ENCODE measurements at places on chromosomes 11 and 22.

DNA sequence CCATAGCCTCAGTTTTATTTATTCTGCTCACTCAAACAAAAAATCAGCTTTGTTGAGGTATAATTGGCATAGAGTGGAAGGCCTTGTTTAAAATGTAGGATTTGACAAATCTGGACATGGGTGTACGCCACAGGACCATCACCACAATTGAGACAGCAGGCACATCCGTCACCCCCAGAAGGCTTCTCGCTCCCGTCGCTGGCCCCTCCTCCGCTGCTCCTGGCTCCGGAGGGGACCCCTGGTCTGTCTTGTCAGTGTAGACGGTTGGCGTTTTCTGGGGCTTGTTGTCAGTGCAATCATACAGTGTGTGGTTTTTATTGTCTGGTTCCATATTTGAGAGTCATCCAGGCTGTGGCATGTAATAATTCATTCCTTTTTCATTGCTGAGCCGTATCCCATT is 97.6 kb downstream of the KCNQ1 start:
- no peak for DNase-seq

GRCh38 chr22:33519071-33519973 is 401.0 kb downstream of the LARGE1 start:
- no peak for DNase-seq

DNA sequence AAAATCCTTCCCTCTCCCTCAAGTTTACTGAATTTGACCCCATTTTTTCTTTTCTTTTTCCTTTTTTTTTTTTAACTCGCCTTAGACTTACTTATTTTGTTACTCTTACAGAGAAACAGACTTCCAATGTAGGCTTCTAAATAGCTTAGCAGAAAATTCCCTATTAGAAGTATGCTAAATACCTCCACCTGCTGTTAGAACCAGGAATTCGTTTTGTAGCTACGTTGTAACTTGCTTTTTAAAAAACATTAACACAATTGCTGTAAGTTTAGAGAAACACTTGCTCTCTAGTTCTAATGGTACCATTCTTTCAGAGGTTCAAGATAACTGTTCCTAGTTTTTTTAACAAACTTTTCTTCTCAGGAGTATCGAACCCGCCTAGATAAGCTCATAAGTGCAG is 324.2 kb downstream of the DCDC1 start:
- DNase-seq: no peak

DNA sequence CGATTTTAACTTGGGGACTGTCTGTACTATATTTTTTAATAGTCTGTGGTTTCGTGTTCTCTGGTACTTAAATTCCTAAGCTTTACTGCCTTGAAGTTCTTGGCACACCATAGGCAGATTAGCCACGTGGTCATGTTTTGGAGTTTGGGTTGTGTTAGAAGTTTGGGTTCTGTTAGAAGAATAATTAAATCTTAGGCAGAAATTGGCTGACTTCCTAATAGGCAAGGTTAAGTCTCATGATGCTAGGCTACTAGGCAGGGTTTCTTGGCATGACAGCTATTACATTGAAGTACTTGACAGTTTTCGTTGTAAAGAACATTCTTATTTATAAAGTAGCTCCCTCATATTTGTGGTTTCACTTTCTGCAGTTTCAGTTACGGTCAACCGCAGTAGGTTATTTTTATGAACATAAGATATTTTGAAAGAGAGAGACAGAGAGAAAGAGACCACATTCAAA is 30.0 kb upstream of the MMP7 start:
- no peak for DNase-seq

- DNase-seq: no peak
These were observed 71.9 kb downstream of the TRAF6 start for GRCh38 chr11:36438126-36438525.

DNA sequence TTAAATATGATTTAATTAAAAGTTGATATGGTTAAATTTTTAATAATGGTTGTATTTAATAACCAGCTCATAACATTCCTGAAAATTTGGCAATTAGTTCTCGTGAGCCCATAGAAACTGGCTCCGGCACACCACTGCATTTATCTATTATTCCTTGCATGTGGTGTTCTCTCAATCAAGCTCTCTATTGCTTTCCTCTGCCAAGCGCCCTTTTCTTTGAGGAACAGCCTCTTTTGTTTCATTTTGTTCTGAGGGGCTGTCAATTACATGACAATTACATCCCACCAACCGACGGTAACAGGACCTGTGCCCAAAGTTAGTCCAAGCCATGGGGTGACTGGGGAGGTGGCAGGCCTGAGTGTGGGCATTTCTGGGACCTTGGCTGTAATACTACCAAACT is 8.1 kb downstream of the C11orf91 start:
- DNase-seq: no peak

- no peak for DNase-seq
These were observed 79.6 kb downstream of the BMAL1 start for GRCh38 chr11:13357232-13357631.

DNA sequence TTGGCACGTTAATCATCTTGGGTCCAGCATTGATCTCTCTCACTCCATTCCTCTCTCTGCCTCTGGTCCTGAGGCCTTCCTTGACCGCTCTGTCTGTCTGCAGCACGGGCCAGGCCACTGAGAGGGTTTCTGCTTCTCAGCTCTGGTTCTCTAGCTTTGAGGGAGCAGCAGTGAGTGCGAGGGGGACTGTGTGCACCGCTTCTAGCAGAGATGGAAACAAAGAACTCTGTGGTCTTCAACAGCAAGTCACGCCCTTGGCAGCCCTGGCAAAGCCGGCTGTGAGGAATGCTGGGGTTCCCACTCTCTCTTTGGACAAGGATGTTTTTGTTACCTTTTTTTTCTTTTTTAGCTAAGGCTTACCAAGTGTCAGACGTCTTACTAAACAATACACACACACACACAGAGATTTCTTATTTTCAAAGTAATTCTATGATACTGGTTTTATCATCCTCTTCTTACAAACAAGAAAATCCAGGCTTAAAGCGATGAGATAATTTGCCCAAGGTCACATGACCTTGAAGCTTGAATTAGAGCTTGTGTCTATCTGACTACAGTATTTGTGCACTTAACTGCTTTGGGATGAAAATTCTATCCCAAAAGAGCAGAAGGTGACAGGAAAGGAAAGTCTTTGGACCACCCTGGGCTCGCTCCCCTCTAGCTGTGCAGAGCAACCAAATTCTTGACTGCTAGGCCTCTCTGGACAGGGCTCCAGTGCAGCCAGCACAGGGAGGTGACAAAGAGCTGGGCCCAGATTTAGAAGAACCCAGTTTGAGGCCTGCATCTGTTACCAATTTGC is 293.2 kb downstream of the NTM start:
- DNase-seq: no peak

- DNase-seq: no peak
These were observed 540.2 kb downstream of the MIAT start for GRCh38 chr22:27197618-27198017.

DNA sequence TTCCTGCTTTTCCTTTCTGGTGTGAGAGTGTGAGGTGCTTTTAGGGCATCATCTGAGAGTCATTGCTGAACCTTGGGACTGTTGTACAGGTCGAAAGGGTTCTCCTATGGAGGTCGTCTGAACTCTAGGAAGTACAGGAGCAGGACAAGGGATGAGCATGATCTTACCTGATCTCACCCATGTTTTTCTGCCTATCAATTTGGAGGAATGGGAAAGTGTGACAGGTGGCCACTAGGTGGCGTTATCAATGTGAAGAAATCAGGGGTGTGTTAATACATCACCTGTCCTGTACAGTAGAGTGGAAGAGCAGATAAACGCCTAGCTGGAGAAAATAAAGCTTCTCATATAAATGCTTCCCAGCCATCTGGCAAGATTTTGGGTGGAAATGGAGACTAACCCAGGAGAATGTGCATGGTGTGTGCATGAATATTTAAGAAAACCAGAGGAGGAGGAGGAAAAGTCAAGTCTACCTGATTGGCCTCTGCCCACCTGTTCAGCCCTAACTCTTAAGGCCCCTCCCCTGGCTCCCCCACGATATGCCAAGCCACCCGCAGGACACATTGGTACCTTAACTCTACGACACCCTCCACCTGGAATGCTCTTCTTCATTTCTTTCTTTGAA is 72.0 kb upstream of the NARS2 start:
- DNase-seq: peak; percentile 53

GRCh38 chr11:62463121-62463542 is 44.3 kb downstream of the SCGB1A1 start:
- DNase-seq: no peak

GRCh38 chr22:19495562-19496323 is 16.0 kb downstream of the CDC45 start:
- DNase-seq: no peak

DNA sequence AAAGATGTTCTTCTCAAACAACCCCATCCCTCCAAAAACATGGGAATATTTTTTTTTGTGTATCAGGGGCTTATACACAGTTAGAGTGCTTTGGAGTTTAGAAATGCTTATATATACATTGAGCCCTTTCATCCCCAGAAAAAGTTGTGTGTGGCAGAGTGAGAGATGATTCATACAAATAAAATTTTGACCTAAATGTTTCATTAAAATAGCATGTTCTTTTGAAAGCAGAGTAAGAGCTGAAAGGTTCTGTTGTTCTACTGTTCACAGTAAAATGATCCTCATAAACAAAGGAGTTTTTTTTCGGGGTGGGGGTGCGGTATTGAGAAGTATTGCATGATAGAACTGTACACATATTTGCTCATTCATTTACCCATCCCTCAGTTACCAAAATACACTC is 512.4 kb downstream of the DLG2 start:
- no peak for DNase-seq

DNA sequence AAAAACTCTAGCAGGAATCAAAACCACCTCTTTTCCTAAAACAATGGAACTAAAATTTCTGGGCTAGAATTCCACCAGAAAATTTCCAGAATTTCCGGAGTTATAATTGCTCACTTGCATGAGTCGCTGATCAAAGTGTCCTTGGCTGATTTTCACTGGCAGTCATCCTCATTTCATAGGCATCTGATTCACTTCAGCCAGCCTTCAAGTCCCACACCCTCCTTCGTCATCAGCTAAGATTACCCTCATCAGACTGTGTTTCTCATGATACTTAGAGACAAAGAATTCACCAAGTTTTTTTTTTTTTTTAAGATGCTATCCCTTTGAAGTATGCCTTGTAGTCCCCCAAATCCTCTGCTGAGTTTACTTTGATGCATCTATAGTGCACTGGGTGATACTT is 71.5 kb upstream of the RAB38 start:
- DNase-seq: no peak

GRCh38 chr22:20243537-20244249 is 24.4 kb downstream of the RTN4R start:
- peak; percentile 58 for DNase-seq

DNA sequence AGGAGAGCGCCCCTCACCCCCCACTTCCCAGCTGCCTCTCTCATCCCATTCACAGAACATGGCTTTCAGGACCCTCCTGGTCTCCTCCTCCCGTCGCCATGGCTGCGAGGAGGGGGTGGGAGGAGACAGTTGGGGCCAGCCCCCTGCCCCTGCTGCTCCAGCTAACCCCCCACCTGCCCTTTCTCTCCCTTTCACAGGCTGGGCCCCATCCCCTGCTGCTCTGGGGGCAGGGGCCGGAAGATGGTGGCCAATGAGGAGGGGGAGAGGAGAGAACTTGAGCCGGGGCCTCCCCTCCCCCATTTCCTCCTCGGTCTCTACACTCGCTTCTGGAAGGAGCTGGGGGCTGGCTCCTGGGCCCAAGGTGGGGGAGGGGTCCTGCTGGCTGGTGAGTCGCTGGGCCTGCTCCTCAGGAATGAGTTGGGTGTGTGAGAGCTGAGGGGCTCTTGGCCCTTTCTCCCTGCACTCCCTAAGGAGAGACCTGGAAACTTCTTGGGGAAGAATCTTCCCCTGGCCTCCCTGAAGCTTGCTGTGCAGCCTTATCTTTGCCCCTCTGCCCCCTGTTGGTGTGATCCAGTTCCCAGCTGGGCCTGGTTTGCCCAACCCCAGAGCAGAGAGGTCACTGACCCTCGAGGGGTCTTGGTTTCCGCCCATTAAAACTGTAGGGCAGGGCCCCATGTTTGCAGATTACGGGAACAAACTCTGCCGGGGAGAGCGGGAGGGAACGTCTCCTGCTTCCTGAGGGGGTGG is 10.2 kb downstream of the YPEL4 start:
- no peak for DNase-seq

- DNase-seq: no peak
These were observed 32.9 kb downstream of the LRRC32 start for GRCh38 chr11:76637491-76638269.

DNA sequence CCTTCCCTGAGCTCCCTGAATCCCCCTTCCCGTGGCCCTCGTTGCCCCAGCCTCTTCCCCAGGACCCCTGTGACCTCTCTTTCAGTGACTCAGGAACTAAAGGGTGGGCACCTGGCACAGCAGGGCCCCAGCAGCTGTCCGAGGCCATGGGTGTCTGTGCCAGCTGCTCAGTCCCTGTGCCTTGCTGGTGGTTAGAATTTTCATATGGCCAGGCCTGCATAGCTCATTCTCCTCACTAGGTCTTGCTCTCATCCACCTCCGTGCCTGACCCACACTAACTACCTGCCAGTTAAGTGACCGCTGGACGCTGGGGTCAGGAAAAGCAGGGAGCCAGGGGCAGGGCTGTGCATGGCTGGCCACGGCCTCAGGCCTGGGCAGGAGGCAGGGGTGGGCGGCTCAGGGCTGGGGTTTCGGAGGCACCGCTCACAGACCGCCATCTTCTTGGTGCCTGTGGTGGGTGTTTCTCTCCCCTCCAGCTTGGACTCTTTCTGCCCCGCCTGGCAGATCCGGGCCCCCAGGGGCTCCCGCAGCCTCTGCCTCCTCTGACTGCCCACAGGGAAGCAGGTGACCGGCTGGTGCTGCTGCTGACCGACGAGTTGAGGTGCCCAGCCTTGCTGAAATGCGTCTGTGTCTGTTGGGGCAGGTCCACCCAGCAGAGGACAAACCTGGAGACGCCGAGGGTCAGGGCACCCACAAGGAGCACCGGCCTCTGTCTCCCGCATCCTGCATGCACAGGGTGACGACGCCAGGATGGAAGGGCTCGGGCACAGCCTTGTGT is 20.3 kb downstream of the MRGPRD start:
- DNase-seq: no peak

- peak; percentile 38 for DNase-seq
These were observed 41.8 kb upstream of the TH start for GRCh38 chr11:2213384-2213842.

DNA sequence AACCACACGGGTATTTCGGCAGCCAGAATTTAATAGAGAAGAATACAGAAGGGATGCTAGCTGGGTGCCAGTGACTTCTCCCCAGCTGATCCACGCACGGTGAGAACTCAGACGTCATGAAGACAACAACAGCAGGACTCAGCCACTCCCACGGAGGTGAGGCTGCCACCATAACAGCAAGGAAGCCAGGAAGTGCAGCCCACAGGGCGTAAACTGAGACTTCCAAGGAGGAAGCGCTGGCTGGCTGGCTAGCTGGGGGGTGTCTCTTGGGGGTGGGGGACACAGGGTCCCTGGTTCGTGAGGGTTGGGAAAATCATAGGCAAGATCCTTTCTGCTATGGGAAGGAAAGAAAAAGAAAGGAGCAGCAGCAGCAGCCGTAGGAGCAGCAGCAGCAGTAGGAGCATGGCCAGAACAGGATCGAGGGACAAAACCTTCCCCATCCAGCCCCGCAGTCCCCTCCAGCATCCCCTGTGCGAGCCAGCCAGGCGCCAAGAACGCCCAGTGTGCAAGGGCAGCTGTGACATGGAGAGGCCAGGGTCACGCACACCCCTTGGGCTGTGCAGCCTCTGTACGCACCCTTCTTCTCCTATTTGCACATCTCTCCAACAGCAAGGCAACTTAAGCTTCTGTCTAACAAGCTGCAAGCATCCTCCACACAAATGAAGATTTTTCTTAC is 49.6 kb upstream of the SHANK2 start:
- no peak for DNase-seq

Measured in stimulated activated CD4-positive, alpha-beta T cell treated with anti-CD3 and anti-CD28 coated beads, Interleukin-1b, Interleukin-23, amount 100 ng/mL, for 48 hours (primary cell).